Body of pancreas (tissue), 4 donors: ENCODE measurements at places on chromosomes 5 and 9. TPM values are rescaled to one million over a fixed set of nuclear protein-coding genes. Genes with fewer than 3 reads are reported as not detected.

GRCh38 chr9:130143279-130143893 is 28.8 kb upstream of the NCS1 start:
- no peak for DNase-seq

GRCh38 chr5:961711-962240 is 46.8 kb upstream of the NKD2 start:
- DNase-seq, result no peak

DNA sequence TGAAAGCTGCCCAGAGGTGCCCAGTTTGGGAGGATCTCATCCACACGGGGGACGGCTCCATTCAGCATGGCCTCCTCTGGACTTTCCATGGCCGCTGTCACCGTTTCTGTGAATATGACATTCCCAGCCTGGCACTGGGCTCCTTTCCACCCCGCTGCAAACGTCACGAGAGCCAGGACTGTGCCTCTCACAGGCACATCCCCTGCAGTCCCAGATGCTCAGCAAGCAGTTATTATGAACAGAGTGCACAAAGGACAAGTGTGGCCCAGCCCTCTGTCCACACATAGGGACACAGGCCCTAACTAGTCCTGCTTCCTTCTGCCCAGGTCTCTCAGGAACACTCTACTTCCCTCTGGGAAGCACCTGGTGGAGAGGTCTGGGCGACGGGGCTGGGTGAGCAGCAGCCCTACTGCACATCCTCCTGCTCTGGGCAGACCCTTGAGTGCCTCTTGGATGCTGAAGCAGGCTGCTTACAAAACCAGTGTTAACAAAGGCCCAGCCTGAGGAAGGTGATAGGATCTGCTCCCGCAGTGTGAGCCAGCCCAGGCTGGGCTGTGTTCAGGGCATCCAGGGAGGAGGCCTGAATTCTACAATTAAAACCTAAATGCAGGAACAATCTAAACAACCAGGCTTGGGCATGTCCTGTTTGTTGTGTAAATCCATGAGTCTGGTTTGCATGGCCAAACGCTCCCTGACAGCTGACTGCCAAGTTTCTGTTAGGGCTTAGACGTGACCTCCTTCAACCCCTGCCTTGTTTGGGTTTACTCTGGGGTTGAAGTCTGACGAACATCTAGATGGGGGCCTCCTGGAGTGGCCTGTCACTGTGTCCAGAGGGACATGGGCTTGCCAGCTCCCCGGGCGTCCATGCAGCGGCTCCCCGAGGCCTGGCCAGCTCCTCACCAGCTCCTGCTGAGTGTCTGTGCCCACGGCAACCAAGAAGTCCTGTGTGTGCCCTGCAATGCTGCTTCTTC is 269.8 kb downstream of the GADD45G start:
- DNase-seq, result peak; percentile 7

GRCh38 chr5:158174918-158175851 is 316.2 kb upstream of the CLINT1 start:
- peak; percentile 72 for DNase-seq

DNA sequence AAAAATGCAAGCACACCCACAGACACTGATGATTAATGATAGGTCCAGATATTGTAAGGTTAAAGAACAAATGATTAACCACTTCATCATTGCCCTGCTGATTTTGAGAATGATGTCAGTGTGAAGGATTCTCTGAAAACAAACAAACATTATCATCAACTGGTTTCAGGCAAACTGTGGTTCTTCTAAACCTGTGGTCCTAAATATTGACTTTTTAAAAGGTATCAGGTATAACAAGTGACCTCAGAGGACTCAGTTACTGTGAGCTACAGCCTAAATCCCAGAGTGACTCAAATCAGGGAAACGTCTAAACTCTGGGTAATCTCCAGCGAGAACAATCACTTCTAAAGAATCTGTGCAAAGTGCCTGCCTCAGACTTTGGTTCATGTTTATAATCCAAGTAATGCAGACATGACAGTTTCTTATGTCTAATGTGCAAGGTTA is 172.3 kb upstream of the CDH6 start:
- DNase-seq, result no peak

DNA sequence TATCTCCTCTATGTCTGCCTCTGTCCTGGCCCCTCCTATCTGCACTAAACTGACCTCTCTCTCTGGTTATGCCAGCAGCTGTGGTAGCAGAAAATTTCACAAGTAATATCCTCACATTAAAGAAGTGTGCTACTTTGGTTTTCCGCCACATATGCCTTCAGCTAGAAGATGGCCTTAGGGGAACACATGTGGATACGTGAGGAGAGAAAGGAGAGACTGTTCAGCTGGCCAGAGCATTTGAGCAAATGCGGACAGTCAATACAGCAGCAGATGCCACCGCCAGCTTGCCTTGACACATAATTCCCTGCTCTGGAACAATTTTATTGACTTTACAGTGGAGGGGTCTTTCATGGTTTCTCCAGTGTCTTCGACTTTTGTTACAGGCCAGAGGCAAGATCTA is 434.6 kb downstream of the TAF11L14 start:
- DNase-seq, result no peak

DNA sequence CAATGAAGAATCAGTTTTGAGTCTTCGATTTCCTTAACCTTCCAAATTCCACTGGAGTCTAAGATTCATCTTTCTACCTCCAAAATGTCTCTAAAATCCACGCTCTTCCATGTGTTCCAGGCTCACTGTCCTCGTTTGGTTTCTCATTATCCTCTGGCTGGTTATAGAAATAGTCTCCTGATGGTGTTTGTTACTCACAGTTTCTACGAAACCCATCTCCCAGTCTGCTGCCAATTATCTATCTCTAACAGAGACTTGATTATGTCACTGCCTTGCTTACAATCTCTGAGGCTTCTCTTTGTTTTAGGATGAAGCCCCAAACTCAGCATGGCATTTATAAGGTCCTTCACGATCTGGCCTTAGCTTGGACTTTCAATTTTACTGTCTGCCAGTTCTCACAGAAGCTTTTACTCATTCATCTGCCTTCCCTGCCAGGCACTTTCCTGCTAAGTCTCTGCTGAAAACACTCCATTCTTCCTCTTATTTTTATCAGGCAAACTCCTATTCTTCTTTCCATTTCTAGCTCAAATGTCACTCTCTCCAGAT is 339.6 kb upstream of the SGCD start:
- DNase-seq, result no peak

GRCh38 chr5:76601470-76601869 is 21.7 kb downstream of the F2RL2 start:
- peak; percentile 19 for DNase-seq

GRCh38 chr5:164966611-164967010 is 1461.2 kb downstream of the MAT2B start:
- DNase-seq, result no peak

GRCh38 chr5:45281081-45281480 is 415.1 kb downstream of the HCN1 start:
- DNase-seq, result no peak

Gene SH3RF2
- 14.8 TPM for total RNA-seq

Gene GHR
- total RNA-seq, result 12.9 TPM

Gene CEL
- 9,209 TPM for total RNA-seq

Gene FOXD4L6
- total RNA-seq, result not detected
